ENCODE measurements at places on chromosomes 1 and 21.

GRCh38 chr1:11559591-11559970 lies 80.6 kb downstream of the DISP3 start:
- peak; percentile 41 for DNase-seq

- peak; percentile 58 for DNase-seq
Observed at GRCh38 chr1:2474933-2475371, 1.1 kb upstream of the PLCH2 start.

- DNase-seq, result no peak
Observed at GRCh38 chr1:92315766-92316599, 17.1 kb downstream of the RPAP2 start.

- DNase-seq, result no peak
Observed at GRCh38 chr1:167911413-167911812, 2.5 kb downstream of the ADCY10 start.

DNA sequence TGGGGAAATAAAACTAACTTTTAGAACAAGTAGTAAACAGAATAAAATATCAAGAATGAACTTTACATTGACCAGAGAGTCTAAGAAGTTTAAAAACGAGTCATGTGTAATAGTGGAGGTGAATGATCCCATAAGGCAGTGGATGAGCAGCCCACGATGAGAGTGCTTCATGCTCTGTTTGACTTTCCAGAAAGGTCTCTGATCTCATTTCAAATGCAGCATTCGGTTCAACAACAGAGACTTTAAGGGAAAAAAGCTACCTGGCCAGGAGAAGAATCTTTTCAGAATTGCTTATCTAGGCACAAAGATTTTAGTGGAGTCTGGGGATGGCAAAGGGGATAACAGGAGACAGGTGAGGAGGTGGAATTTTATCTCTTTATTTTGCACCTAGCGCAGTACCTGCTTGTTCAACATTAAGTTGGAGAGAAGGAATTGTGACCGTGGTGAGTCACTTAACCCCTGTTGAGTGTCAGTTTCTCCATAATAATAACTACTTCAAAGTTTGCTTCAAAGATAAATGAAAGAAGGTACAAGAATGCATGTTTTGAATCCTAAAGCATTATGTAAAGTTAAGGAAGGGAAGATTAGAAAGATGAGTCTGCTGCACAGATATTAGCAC lies 94.9 kb upstream of the KIF26B start:
- no peak for DNase-seq

- no peak for DNase-seq
Observed at GRCh38 chr1:235295902-235296350, 32.1 kb downstream of the ARID4B start.

GRCh38 chr1:166952002-166952746 lies 23.2 kb downstream of the ILDR2 start:
- no peak for DNase-seq

DNA sequence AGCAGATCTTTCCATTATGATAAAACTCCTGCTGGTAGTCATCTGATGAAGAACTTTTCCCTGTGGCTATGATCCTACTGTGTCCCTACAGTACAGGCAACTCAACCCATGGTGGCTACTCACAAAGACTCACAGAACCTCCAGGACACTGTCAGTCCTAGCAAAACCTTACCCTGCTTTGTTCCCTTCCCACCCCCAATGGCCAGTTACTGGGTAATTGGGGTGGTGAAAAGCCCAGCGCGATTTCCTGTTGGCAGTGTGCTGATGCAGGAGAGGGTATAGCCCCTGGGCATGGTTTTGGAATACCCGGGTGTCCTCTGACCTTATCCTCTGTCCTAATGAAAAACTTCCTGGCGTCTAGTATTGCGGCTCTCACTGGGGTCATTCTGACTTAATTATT lies 533 bp upstream of the RGL1 start:
- DNase-seq, result no peak

DNA sequence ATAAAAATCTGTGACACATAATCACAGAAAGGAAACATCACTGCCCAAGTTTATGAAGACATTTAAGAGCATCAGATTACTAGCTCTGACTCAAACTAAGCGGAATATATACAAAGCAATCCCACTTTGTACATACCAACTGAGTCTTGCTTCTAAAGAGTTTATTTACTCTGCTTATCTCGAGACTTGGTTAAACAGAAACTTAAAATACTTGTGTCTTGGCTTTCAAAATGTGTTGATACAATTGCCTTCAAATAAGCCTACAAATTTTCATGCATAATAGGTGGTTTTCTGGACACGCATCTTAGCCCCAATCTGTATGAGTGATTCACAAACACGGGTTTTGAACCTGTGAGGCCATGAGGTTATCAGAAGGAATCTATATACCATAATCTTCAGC lies 21.0 kb downstream of the CD160 start:
- no peak for DNase-seq

DNA sequence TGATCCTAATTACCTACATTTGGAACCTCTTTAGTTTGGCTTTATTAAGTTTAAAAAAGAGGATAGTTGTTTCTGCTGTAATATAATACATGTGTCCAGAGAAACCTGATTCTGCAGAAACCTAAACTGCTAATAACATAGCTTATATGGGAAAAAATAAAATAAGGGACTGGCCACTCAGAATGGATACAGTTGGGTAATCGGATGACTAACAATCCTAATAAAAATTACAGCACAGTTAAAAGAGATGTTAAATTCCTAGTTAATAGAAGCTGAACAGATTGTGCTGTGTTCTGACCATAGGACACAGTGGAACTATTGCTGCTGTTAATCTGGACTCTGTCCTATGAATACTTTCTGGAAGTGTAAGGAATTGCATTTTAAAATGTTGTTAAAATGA lies 16.0 kb downstream of the ARV1 start:
- DNase-seq, result no peak

DNA sequence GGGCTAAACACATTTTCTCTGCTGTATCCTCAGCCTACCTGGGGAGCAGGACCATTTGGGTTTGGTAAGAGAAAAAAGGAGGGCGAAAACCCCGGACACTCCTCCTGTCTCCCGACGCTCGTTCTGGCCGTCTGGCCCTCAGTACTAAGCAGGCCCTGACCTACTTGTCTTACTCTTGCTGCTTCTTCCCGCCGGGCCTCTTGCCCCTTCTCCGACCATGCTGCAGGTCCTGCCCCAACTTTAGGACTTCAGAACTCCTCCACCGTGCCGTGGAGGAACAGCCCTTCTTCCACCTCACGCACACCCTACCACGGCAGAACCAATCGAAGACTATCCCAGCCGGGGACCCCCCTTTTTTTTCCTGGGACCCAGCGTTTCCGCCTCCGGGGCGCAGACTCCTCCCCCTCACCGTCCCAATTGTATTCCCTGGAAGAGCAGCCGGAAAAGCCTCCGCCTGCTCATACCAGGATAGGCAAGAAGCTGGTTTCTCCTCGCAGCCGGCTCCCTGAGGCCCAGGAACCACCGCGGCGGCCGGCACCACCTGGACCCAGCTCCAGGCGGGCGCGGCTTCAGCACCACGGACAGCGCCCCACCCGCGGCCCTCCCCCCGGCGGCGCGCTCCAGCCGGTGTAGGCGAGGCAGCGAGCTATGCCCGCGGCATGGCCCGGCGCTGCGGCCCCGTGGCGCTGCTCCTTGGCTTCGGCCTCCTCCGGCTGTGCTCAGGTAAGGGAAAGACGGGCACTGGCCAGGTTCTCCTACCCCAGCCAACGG lies at the start of gene CHRNB2:
Gene CHRNB2, plus strand, starts transcription at position 393 of the 771 bp plus-strand sequence. Its CDS starts 267 bp downstream, at position 660.
- peak; percentile 86 for DNase-seq

GRCh38 chr21:27557356-27557755 lies 590.5 kb upstream of the ADAMTS5 start:
- no peak for DNase-seq

All from retina (tissue), 1 donor.